ENCODE measurements at places on chromosomes 3 and 15.

- H3K4me3 ChIP-seq: no peak overlapping the region
- no peaks in the 10 kb centered on the region for H3K27me3 ChIP-seq
- no peaks in the 10 kb centered on the region for H3K4me1 ChIP-seq
- peaks cover 14% of the 10 kb centered on the region for H3K36me3 ChIP-seq
- DNase-seq: no peak
Measured at GRCh38 chr3:52396907-52397591, 47.9 kb downstream of the SEMA3G start.

DNA sequence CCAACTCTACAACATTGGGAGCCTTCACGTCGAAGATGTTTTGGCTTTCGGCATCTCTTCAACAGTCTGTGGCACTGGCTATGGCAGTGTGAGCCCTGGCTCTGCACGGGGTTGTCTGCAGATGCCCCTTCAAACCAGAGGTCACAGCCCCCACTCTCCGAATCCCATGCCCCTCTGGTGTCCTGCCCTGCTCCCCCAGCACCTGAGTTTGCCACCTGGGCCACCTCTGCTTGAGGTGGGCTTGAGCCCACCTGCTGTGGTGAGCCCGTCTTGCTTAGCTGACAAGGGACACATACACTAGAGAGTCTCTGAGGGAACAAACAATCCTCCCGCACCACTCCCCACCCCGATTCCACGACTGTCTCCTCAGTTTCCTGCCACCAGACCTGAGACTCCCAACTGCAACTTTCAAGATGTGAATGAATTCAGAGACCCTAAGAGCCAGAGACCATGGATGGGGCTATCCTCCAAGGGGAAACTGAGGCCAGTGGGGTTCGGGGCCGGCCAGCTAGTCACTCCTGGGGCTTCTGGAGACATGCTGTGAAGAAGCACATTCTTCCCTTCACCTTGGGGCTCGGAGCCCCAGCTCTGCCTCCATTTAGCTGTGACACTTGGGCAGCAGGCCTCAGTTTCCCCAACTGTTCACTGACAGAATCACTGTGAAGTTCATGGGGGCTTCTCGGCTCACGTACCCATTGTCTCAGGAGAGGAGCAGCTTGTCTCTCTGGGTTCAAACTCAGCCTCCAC, 44.6 kb downstream of the TPRA1 start:
- no peak overlapping the region for H3K27ac ChIP-seq
- DNase-seq: no peak
- no peaks in the 10 kb centered on the region for H3K36me3 ChIP-seq
- no peak overlapping the region for H3K4me3 ChIP-seq
- H3K27me3 ChIP-seq: peaks cover 19% of the 10 kb centered on the region
- H3K4me1 ChIP-seq: peaks cover 10% of the 10 kb centered on the region

DNA sequence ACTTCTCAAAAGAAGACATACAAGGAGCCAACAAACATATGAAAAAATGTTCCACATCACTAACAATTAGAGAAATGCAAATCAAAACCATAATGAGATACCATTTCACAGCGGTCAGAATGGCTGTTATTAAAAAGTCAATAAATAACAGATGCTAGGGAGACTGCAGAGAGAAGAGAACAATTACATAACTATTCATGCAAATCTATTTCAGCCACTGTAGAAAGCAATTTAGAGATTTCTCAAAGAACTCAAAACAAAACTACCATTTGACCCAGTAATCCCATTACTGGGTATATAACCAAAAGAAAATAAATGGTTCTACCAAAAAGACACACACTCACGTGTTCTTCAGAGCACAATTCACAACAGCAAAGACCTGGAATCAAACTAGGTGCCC, 116.3 kb downstream of the VPS13C start:
- no peaks in the 10 kb centered on the region for H3K4me1 ChIP-seq
- H3K36me3 ChIP-seq: peaks cover 48% of the 10 kb centered on the region
- H3K4me3 ChIP-seq: no peak overlapping the region
- DNase-seq: no peak
- no peak overlapping the region for H3K27ac ChIP-seq

GRCh38 chr3:122031123-122031468, 9.0 kb upstream of the ILDR1 start:
- no peak for DNase-seq
- peak overlapping the region; percentile 63 for H3K4me3 ChIP-seq
- H3K36me3 ChIP-seq: peaks cover 28% of the 10 kb centered on the region
- no peaks in the 10 kb centered on the region for H3K27me3 ChIP-seq

GRCh38 chr15:29018995-29019976, 133.5 kb downstream of the APBA2 start:
- DNase-seq: no peak
- H3K4me3 ChIP-seq: no peak overlapping the region
- H3K27ac ChIP-seq: no peak overlapping the region

Measured in T-helper 2 cell treated with Interferon-gamma antibody and Interleukin-4, amounts not matched to agents 5 μg/mL and 100 μg/mL, for 36 hours (primary cell).